ENCODE measurements at places on chromosomes 12 and 14. TPM values are rescaled to one million over a fixed set of nuclear protein-coding genes. Genes with fewer than 3 reads are reported as not detected.

TAS2R31 gene
- 3.0 TPM for total RNA-seq

SLC22A17 gene
- total RNA-seq = 3.4 TPM

- H3K36me3 ChIP-seq = no peaks in the 10 kb centered on the region
- H3K4me1 ChIP-seq = no peaks in the 10 kb centered on the region
- no peak overlapping the region for H3K4me3 ChIP-seq
- no peak overlapping the region for H3K27ac ChIP-seq
Measured at GRCh38 chr14:78524766-78525165, 354.6 kb downstream of the NRXN3 start.

- H3K4me3 ChIP-seq = no peak overlapping the region
- no peaks in the 10 kb centered on the region for H3K27me3 ChIP-seq
- no peak overlapping the region for H3K27ac ChIP-seq
Measured at GRCh38 chr14:100325958-100326357, 2.8 kb downstream of the SLC25A47 start.

GRCh38 chr12:24948757-24949722 is at the start of gene BCAT1:
BCAT1 (minus strand) TSS chr12:24949101; CDS start chr12:24948932, 169 bp downstream.
- DNase-seq = peak; percentile 44
- H3K4me1 ChIP-seq = peaks cover 41% of the 10 kb centered on the region
- H3K36me3 ChIP-seq = peaks cover 5% of the 10 kb centered on the region
- H3K4me3 ChIP-seq = peak within 1 kb of the TSS; percentile 74

GRCh38 chr12:10551375-10551774 is 45.7 kb downstream of the EIF2S3B start:
- H3K27ac ChIP-seq = no peak overlapping the region
- peaks cover 8% of the 10 kb centered on the region for H3K4me1 ChIP-seq
- peaks cover 3% of the 10 kb centered on the region for H3K36me3 ChIP-seq
- DNase-seq = no peak
- peaks cover 9% of the 10 kb centered on the region for H3K27me3 ChIP-seq

All from activated CD4-positive, alpha-beta T cell treated with anti-CD3 and anti-CD28 coated beads, Interleukin-2, amount 10 ng/mL, durations not matched to agents 7 days and 5 days (primary cell).